ENCODE measurements at places on chromosomes 6 and 20.

- no peak for DNase-seq
Measured at GRCh38 chr6:105868823-105869460, 217.2 kb upstream of the PRDM1 start.

- no peak for DNase-seq
Measured at GRCh38 chr6:52371656-52372191, 9.8 kb downstream of the PAQR8 start.

DNA sequence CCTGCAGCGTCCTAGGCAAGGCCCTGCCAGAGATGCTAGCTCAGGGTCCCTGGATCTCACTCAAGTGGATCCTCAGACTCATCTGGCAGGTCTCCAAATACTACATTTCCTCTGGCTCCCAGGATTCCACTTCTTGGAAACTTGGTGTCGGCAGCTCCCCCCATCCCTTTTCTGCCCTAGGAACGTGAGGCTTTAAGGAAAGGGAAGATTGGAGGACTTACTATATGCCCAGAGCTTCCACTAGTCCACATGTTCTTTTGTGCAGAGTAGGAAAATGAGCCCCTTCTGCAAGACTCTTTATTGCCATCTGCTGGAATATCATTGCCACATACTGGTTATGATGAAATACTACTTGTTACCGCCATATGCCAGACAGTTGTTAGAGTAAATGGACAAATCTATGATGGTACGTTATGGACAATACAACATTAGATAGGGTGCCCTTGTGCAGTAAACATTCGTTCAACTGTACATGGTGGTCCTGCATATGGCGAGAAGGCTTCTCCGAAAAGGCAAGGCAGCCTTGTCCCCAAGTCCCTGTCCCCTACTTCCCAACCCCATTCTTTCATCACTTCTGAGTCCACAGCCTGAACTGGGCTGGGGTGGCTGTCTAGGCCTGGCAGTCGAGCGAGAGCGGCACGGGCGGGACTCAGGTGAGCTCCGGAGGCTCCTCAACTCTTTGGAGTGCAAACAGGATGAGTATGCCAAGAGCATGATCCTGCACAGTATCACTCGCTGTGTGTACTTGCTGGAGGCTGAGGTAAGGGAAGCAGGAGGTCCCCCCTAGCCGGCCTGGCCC lies 780 bp downstream of the ARMC12 start:
- DNase-seq = peak; percentile 87

- DNase-seq = peak; percentile 83
Measured at GRCh38 chr6:170388113-170388512, 81.6 kb downstream of the FAM120B start.

- no peak for DNase-seq
Measured at GRCh38 chr6:167087857-167088354, 35.0 kb upstream of the CCR6 start.

DNA sequence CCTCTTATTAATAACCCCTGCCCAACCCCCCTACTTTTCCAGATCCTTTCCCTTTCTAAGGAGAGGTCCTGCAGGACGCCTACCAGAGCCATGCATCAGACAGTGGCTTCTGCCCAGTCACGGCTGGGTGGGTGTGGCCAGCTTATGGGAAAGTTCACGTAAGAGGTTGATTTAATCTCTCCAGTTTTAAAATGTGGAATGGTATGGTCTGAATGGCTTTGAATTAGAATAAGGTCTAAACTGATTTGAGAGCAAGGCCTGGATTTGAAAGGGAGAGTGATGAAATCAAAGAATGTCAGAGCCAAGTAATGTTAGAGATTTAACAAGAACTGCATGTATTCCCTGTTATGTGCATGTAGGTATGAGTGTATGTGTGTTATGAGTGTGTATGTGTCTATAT lies 275.7 kb downstream of the PAX1 start:
- no peak for DNase-seq

DNA sequence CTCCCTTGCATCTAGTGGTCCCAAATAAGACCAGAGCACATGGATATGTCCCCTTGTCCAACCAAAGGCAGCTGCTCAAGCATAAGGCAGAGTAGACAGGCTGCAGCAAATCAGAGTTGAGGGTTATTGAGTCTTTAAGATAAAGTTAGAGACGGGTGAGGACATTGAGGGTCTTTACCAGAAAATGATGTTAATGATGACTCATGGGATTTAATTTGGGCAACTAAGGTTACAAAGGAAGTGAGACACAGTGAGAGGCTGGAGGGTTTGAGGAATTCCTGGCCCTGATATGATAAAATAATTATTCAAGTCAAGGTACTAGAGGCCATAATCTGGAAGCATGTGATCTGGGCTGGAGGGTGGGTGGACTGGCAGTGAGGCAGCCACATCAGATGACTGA lies 133.6 kb downstream of the ALDH8A1 start:
- no peak for DNase-seq

- no peak for DNase-seq
Measured at GRCh38 chr20:61844621-61845020, 221.1 kb downstream of the TAF4 start.

GRCh38 chr6:117317261-117317660 lies 51.9 kb downstream of the VGLL2 start:
- DNase-seq = no peak

- DNase-seq = peak; percentile 25
Measured at GRCh38 chr6:3237761-3238662, 10.6 kb upstream of the TUBB2B start.

GRCh38 chr20:60727425-60727824 lies 524.6 kb upstream of the CDH4 start:
- no peak for DNase-seq

DNA sequence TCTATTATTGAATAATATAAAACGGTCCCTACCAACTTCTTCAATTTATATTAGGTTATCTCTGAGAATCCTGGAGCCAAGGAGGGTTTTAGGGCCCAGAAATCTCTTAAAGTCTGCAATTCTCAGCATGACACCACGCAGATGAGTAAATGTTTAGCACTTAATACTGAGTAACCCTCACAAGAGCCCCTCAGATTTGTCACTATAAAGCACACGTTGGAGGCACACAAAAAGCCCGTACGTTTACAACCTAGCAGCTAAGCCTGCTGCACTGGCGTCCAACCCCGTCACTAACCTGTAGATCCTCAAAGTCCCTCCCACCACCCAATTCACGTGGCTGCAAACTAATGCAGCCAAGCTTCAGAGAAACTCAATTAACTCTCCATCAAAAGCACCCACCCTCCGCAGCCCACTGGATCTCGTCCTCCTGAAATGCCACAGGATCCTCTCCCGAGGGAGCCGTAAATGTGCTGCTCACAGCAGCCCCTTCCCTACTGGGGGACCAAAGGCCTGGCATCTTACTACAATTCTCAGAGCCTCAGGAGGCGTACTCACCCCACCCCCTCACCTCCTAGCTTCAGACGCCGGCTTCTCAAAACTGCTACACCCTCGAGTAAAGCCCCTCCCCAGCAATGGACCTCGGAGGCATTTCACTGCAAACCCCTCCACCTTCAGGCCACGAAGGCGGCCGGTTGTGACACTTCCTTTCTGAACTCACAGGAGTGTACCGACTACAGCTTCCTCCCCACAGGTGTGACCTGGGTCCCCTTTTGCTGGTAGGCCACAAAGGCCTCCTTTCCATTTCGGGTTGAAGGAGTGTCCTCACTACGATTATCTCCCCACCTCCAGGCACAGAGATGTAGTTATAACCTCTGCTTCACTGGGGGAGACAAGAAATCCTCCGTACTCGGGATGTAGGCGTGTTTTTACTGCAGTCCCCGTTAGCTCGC lies 909 bp downstream of the CPNE1 start:
- DNase-seq = peak; percentile 14

DNA sequence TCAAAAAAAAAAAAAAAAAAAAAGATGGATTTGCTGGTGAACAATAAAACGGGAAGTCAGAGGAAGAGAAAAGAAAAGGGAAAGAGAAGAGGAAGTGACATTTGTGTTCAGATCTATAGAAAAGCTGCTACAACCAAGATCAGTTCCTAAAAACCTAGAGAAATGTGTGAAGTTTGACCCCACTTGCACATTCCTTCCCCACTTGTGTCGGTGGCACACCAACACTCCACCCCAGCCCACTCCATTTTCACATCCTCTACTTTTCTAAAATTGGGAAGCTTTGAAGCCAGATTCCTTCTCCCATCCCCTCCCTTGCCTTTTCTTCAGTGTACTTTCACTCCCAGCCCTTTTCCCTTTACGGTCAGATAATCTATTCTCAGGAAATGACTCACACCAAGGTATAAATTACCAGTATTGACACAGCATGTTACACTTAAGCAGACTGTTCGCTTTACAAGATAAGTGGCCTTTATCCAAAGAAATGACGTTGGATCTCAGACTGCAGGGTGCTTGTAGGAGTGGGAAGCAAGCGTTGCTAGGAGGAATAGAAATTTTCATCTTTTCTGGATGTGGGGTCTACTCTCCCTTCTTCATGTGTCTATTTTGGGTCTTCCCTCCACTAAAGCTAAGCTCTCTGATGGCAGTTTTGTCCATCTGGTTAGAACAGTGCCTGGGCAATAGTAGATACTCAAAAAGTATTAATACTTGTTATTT lies 92.5 kb upstream of the ADGRF1 start:
- peak; percentile 34 for DNase-seq

- DNase-seq = no peak
Measured at GRCh38 chr6:147806697-147807096, 298.2 kb downstream of the SAMD5 start.

DNA sequence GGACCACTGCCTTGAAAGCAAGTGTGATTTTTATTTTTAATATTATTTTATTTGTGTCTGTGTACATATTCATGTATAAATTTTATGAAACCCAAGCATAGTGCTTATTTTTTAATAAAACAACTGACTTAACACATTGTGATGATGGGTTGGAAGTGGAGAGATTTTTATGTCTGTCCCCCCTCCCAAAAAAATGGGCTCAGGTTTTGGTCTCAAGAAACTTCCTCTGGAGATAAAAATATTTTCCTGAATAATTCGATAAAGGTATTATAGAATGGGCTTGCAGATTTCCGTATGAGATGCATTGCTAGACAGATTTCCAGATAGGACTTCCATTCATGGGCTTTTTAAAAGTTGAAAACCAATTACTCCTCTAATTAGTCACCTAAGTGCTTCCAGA lies 2.7 kb downstream of the FOXQ1 start:
- DNase-seq = no peak

DNA sequence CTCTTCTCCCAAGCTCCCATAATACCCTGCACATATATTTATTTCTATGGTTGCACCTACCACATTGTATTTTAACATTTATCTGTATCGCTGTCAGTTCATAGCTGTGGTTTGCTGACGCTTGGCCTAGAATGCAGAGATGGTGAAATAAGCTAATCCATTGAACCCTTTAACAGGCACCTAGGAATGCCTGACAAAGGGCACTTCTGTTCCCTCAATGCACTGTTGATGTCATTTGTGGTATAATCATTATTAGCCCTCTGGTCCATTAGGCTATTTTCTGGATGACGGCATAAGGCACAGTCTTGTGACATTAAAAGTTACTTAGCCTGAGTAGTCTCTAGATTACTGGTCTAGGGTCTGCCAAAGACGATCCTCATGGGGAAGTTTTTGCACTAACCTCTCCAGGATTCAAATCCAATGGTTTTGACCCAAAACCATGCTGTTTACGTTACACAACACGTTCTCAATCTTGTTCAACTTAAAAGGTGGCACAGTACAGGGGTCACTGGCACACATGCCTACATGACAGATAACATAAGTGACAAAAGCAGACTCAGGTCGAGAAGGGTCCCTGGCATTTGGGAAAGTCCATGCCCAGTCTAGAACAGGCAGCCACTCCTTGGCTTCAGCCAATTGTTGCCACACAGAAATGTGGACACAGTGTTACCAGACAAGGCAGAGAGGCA lies 2.1 kb upstream of the YWHAB start:
- DNase-seq = no peak

GRCh38 chr6:33259032-33259431 lies 12.6 kb downstream of the VPS52 start:
- no peak for DNase-seq

GRCh38 chr6:107627969-107628368 lies 138.1 kb downstream of the SOBP start:
- no peak for DNase-seq

DNA sequence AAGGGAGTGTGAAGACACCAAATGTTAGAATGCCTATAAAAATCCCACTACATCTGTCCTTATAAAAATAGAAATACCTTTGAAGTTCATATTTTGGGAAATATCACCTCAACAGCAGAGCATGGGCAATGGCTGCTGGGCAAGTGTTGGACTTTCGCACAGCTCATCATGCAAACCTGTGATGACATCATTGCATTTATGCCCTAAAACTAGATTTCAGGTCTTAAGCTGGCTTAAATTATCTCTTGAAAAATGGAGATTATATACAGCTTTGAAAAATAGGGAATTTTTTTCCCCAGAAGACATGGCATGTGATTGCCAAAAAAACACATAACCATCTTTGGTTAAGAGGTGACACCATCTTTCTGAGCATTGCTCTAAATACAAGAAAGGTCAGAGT lies 197.8 kb downstream of the UST start:
- DNase-seq = no peak

DNA sequence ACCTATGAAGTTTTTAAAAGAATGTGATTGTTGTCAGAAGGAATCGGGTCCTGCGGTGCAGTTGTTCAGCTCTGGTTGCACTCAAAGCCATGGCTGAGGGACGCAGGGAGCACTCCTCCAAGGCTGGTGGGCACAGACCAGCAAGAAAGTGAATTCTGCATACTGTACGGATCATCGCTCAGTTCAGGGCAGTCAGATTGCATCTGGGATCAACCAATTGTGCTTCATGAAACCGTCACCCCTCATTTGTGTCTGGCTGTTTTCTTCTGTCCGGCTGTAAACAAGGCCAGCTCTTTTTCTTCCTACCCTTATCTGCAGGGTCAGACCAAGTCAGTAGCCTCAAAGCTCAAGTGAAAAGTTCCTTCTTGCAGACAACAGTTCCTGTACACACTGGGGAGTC lies 478.3 kb downstream of the TFAP2A start:
- DNase-seq = no peak

GRCh38 chr6:96907498-96907897 lies 9.8 kb upstream of the NDUFAF4 start:
- DNase-seq = no peak

GRCh38 chr6:52498538-52499017 lies 78.3 kb downstream of the TRAM2 start:
- no peak for DNase-seq

- no peak for DNase-seq
Measured at GRCh38 chr6:107871976-107872375, 47.9 kb upstream of the SCML4 start.

- DNase-seq = peak; percentile 50
Measured at GRCh38 chr6:105302617-105303128, 100.2 kb downstream of the PREP start.

DNA sequence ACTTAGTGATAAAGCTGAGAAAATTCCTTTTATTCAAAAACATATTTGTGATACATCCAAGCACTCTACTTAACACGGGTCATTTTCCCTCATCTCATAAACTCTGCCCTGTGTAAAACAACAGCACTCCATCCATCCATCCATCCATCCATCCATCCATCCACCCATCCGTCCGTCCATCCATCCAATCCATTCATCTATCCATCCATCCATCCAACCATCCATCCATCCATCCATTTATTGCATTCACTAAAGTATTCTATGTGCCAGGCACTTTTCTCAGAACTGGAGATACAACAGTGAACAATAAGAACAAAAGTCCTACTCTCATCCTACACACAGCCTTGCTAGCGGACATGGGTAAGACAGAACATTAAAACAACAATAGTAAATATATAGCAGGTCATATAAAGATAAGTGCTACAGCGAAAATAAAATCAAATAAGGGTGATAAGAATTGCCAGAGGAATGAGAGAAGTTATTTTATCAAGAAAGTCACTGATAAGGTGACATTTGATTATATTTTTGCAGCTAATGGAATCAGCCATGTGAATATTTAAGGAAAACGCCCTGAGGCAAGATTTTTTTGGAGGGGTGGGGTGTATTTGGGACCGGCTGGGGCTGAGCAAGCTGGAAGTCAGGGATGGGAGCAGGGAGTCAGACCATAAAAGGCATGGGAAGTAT lies 78.2 kb downstream of the ADAT2 start:
- DNase-seq = no peak
